ENCODE measurements at places on chromosomes 1 and 21.
A peak's percentile ranks its signal among the peaks of the same experiment; 100 is the strongest.

DNA sequence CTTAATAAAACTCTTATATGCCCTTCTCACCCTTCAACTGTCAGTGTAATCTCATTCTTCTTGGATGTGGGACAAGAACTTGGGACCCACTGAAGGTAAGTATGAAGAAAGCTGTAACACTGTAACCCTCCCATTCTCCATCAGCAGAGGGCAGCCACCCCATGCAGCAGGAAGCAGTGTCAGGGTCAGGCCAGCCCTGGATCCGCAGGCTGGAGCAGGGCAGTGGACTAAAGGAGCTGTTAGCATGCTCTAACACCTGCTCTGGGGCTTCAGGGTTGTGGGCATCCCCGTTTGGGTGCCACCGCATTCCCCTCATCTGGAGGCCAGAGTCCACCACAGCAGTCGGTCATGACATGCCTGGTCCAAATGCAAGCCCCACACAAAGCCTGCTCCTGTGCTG, 156.5 kb downstream of the HIVEP3 start:
- H3K4me1 ChIP-seq = peaks cover 6% of the 10 kb centered on the region
- no peak overlapping the region for H3K4me3 ChIP-seq
- DNase-seq = no peak

- peaks cover 6% of the 10 kb centered on the region for H3K27me3 ChIP-seq
- no peak for DNase-seq
- no peak overlapping the region for H3K4me3 ChIP-seq
- H3K36me3 ChIP-seq = no peaks in the 10 kb centered on the region
Observed at GRCh38 chr1:56146449-56146848, 432.9 kb downstream of the PLPP3 start.

DNA sequence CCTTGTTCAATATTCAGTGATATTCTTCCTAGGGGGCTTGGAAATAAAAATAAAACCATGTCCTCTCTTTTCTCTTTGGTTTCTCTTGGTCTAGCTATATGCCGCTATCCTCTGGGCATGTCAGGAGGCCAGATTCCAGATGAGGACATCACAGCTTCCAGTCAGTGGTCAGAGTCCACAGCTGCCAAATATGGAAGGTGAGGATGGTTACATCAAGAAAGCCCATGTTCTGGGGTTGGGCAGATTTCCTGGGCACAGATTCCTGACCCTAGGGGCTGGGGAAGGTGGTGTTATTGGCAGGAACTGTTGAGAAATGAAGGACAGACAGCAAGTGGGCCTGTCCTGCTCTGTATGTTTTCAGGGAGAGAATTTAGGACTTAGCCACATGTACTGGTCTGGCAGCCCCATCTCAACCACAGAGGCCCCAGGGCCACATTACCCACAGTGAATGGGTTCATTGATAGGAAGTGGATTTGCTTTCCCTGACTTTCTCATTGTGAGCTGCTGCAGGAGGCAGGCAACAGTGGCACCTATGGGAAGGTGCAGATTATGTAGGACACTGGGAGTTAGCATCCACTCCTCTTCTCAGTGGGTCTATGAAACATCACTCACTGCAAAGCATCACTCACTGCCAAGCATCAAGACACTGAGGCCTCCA, 37.4 kb upstream of the HSD17B7 start:
- H3K36me3 ChIP-seq = no peaks in the 10 kb centered on the region
- H3K27ac ChIP-seq = no peak overlapping the region
- H3K4me1 ChIP-seq = no peaks in the 10 kb centered on the region
- no peak overlapping the region for H3K4me3 ChIP-seq
- peaks cover 2% of the 10 kb centered on the region for H3K27me3 ChIP-seq

DNA sequence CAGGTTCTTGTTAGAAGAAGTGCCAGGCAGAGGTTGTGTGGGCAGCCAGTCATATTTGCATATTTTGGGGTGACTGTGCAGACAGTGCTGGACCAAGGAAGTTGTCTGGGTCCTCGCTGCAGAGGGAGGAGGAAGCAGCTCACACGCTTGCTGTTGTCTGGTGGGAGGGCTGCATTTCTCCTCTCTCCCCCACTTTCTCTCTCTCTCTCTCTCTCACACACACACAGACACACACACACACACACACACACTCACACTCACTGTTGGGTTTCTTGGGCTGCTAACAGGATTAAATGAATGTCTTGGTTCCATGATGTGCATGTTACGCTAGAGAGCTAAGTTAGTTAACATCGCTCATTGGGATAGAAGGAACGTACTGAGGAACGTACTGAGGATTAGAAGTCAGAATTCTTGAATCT, 72.9 kb downstream of the AGPAT3 start:
- no peaks in the 10 kb centered on the region for H3K36me3 ChIP-seq
- no peak for DNase-seq
- H3K27ac ChIP-seq = peak overlapping the region; percentile 26
- H3K27me3 ChIP-seq = no peaks in the 10 kb centered on the region
- peaks cover 39% of the 10 kb centered on the region for H3K4me1 ChIP-seq

DNA sequence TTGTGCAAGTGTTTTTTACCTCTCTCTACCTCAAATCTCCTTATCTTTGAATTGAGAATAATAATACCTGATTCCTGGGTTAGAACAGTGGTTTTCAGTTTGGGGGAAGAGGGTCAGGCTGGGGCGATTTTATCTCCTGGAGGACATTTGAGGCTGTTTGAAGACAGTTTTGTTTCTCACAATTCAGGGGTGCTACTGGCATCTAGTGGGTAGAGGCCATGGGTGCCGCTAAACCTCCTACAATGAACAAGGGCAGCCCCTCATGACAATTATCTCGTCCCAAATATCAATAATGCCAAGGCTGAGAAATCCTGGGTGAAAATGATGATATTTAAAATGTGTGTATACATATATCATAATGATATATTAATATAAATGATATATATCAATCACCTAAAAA, 139.1 kb upstream of the USH2A start:
- no peak overlapping the region for H3K4me3 ChIP-seq
- H3K4me1 ChIP-seq = no peaks in the 10 kb centered on the region
- H3K27ac ChIP-seq = no peak overlapping the region

- H3K27me3 ChIP-seq = no peaks in the 10 kb centered on the region
- peak; percentile 22 for DNase-seq
- peaks cover 4% of the 10 kb centered on the region for H3K36me3 ChIP-seq
- peaks cover 27% of the 10 kb centered on the region for H3K4me1 ChIP-seq
- peak overlapping the region; percentile 100 for H3K4me3 ChIP-seq
- peak overlapping the region; percentile 100 for H3K27ac ChIP-seq
Observed at GRCh38 chr1:226061841-226062557, 517 bp upstream of the H3-3A start.

DNA sequence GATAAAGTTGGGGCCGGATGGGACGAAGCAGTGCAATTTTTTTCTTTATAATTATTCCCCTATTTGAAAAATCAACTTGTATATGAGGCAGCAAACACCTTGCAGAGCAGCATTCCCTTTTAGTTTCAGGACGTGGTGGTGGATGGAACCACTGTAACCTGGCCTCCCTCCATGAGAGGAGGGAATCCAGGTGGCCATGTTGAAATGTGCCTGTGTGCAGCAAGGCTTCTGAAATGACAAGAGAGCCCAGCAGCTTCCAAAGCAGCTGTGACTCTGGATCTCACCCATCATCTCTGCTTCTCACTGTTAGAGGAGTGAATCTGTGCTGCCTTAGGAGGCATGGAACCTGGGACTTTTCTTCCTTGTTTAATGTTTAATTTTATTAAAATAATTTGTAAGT, 42.3 kb downstream of the NFIA start:
- no peaks in the 10 kb centered on the region for H3K4me1 ChIP-seq
- no peak overlapping the region for H3K4me3 ChIP-seq
- H3K36me3 ChIP-seq = peaks cover 6% of the 10 kb centered on the region
- no peaks in the 10 kb centered on the region for H3K27me3 ChIP-seq

GRCh38 chr1:48691429-48692001, 85.2 kb downstream of the BEND5 start:
- no peaks in the 10 kb centered on the region for H3K36me3 ChIP-seq
- peaks cover 16% of the 10 kb centered on the region for H3K27me3 ChIP-seq
- no peak for DNase-seq
- no peaks in the 10 kb centered on the region for H3K4me1 ChIP-seq
- no peak overlapping the region for H3K4me3 ChIP-seq
- no peak overlapping the region for H3K27ac ChIP-seq

DNA sequence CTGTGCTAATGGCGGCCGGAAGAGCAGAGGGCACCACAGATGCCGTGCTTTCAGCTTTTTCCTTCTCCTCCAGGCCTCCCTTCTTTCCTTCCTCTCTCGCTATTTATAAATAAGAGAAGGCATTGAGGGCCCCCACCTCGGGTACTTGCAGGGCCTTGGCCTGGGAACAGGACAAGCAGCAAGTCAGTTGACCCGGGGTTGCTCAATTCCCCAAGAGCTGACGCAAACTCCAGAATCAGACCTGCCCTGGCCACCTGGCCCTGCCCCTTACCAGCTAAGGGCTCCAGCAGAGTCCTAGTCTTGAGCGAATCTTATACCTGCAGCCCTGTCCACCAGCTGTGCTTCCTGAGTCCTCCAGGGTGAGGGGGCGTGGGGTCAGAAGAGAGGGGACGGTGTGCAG, 13.5 kb downstream of the TNFRSF1B start:
- no peaks in the 10 kb centered on the region for H3K36me3 ChIP-seq
- no peak for DNase-seq
- no peak overlapping the region for H3K4me3 ChIP-seq
- H3K27me3 ChIP-seq = no peaks in the 10 kb centered on the region

DNA sequence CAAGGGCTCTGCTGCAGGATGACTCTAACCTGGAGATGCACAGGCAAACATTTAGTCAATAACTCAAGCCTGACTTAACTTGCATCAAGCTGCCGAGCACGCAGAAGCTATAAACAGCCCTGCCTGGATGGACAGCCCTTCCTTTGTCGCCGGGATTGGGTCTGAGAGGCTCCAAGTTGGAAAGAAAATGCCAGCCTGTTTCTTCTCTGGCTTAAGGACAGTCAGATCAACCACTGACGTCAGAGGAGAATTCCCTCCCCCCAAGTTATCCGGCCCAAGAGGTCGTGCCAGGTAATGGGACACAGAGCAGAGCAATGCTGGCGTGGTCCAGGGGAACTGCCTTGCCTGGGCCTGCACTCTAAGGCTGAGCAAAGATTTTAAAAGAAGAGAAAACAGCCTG, 27.1 kb upstream of the LRRC38 start:
- H3K36me3 ChIP-seq = no peaks in the 10 kb centered on the region
- no peak overlapping the region for H3K27ac ChIP-seq
- no peak for DNase-seq
- H3K27me3 ChIP-seq = peaks cover 7% of the 10 kb centered on the region
- H3K4me3 ChIP-seq = no peak overlapping the region
- H3K4me1 ChIP-seq = no peaks in the 10 kb centered on the region

DNA sequence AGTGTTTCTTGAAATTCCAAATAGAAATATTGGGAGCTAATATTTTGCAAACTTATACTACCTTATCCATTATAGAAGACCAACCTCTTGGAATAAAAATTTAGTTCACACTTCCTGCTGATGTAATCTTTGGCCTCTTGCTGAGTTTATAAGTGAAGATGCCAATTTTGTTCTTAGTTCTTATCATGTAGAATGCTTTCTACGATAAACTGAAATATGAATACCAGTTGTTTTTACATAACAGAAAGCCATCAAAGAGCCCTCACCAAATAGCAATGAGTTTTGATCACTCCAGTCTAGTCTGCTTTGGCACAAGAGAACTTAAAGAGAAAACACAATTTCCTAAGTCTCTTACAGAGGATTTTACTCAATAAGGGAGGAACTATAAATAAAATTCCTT, 89.5 kb downstream of the DENND1B start:
- no peaks in the 10 kb centered on the region for H3K27me3 ChIP-seq
- no peak for DNase-seq
- H3K4me1 ChIP-seq = peaks cover 15% of the 10 kb centered on the region

DNA sequence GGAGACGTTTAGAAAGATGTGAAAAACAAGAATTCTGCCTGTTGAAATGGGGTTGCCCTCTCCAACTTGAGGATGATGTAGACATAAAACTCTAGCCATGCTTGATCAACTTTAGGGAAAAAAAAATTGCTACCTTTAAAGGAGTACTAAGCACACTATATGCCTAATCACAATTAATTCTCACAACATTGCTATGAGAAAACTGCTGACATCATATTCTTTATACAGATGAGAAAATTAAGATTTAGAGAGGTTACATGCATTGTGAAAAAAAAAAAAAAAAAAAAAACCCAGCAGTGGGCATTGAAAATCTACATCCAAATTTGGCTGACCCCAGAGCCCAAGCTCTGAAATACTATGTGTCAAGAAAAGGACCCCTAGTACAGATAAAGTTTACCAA, 617.2 kb upstream of the ADGRL2 start:
- no peaks in the 10 kb centered on the region for H3K36me3 ChIP-seq
- no peak overlapping the region for H3K4me3 ChIP-seq
- H3K27me3 ChIP-seq = no peaks in the 10 kb centered on the region
- no peaks in the 10 kb centered on the region for H3K4me1 ChIP-seq

GRCh38 chr1:92929461-92929860, 31.8 kb downstream of the DIPK1A start:
- DNase-seq = no peak
- H3K27me3 ChIP-seq = no peaks in the 10 kb centered on the region
- peaks cover 7% of the 10 kb centered on the region for H3K36me3 ChIP-seq
- H3K4me1 ChIP-seq = peaks cover 75% of the 10 kb centered on the region
- peak overlapping the region; percentile 78 for H3K27ac ChIP-seq

DNA sequence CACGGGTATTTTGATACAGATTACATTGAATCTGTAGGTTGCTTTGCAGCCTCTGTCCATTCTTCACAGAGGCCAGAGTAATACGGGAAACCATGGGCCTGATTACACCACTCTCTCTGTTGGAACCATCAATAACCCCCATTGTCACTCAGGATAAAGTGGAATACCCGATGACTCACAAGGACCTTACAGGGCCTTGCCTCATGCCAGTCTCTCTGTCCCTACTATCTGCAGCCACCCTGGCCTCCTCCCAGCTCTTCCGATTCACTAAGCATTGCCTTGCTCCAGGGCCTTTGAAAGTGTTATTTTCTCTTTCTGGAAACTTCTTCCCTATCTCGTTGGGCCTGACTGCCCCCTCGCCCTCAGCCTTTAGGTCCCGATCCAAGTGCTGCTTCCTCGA, 61.7 kb downstream of the HMGB4 start:
- no peak for DNase-seq
- H3K4me1 ChIP-seq = no peaks in the 10 kb centered on the region
- H3K27me3 ChIP-seq = peaks cover 11% of the 10 kb centered on the region
- H3K27ac ChIP-seq = no peak overlapping the region
- H3K4me3 ChIP-seq = no peak overlapping the region

- H3K27ac ChIP-seq = no peak overlapping the region
- DNase-seq = peak; percentile 15
- peaks cover 5% of the 10 kb centered on the region for H3K27me3 ChIP-seq
- H3K4me3 ChIP-seq = no peak overlapping the region
- peaks cover 4% of the 10 kb centered on the region for H3K36me3 ChIP-seq
Observed at GRCh38 chr1:9293533-9294404, 1.1 kb downstream of the SPSB1 start.

DNA sequence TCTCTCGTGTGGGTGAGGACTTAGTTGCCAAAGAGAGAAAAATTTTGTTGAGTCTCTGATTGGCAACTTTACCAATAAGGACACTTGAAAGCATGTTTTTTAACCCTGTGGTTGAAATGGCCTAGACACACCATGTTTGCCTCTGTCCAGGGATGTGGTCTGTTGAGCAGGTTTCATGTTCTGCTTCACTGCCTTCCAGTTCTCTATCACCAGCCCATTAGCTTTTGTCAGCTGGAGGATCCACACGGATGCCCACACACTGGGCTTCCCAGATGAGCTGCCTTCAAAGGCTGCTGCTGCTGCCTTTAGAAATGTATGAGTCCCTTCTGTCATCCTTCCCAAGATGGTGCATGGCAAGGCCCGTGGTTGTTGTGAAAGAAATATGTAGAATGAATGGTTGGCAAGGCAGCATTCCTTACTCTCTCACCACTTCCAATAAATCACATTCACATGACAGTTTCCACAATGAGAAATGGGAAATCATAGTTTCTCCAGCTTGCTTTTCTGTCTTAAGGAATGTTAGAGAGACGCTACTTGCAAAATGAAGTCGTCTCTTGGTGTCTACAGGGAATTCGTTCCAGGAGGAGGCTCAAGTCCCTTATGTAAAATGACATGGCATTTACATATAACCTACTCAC, 108.2 kb upstream of the SLC35F3 start:
- peaks cover 2% of the 10 kb centered on the region for H3K4me1 ChIP-seq
- no peak overlapping the region for H3K4me3 ChIP-seq
- no peak for DNase-seq
- H3K27me3 ChIP-seq = peaks cover 26% of the 10 kb centered on the region
- no peak overlapping the region for H3K27ac ChIP-seq
